Tibial nerve (tissue), 4 donors: ENCODE measurements at places on chromosomes 2 and 18. TPM values are rescaled to one million over a fixed set of nuclear protein-coding genes. Genes with fewer than 3 reads are reported as not detected.
A peak's percentile ranks its signal among the peaks of the same experiment; 100 is the strongest.

DNA sequence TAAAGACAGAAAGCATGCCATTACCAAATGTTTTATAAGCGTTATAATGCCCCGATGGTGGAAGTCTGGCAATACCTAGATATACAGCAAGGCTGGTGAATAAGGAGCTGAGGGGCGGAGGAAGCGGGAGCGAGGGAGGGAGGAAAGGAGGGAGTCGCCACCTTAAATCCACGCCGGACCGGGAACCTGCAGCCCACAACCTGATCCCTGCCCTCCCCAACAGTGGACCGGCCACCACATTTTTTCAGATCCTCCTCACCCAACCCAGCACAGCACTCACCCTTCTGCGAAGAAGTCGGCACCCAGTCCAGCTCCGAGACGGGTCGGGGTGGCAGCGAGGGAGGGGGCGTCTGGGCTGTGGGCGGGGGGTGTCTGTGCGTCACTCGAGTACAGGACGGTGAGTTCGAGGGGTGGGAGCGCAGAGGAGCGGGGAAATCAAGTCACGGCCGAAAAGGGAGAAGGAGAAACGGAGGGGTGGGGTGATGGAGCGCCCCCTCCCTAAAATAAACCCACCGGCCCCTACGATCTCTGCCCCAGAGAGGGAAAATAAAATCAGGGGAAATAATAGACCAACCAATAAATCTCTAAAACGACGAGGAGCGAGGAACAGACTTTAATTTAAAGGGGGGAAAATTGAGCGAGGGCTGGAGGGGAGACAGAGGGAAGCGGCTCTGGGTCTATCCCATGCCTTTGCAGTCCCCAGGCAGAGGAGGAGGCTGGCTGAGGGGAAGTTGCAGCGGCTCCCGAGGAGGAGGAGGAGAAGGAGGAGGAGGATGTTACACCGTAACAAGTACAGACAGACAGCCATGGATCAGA, 96.5 kb upstream of the SERTAD2 start:
- no peaks in the 10 kb centered on the region for H3K36me3 ChIP-seq
- H3K4me1 ChIP-seq, result peaks cover 13% of the 10 kb centered on the region
- H3K4me3 ChIP-seq, result peak overlapping the region; percentile 78
- H3K27ac ChIP-seq, result peak overlapping the region; percentile 96
- no peaks in the 10 kb centered on the region for H3K27me3 ChIP-seq
- DNase-seq, result peak; percentile 54

GRCh38 chr2:60831921-60832320, 49.5 kb upstream of the REL start:
- no peak overlapping the region for H3K27ac ChIP-seq
- DNase-seq, result no peak
- H3K27me3 ChIP-seq, result no peaks in the 10 kb centered on the region
- no peaks in the 10 kb centered on the region for H3K36me3 ChIP-seq
- no peaks in the 10 kb centered on the region for H3K4me1 ChIP-seq
- no peak overlapping the region for H3K4me3 ChIP-seq

POTEE gene
- not detected for total RNA-seq

UGT1A10 gene
- total RNA-seq, result not detected

EIF2B4 gene
- total RNA-seq, result 58.8 TPM
